ENCODE measurements at places on chromosomes 1 and 21.

DNA sequence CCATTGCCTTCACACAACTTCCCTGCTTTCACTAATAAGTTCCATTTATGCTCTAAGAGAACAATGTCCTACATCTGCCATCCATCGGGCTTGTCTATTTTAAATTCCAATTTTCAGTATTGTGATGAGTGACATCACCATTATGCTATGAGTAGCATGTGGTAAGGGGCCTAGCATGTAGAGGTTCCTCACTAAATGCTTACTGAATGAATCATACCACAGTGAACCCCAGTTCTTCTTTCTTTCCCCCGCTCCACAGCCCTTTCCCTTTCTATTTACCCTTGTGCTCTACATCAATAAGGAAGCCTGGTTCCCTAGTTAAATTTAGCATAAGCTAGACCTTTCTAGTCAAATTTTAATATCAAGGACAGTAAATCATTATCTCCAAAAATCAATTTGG lies 195.0 kb upstream of the RGS18 start:
- no peak for DNase-seq

DNA sequence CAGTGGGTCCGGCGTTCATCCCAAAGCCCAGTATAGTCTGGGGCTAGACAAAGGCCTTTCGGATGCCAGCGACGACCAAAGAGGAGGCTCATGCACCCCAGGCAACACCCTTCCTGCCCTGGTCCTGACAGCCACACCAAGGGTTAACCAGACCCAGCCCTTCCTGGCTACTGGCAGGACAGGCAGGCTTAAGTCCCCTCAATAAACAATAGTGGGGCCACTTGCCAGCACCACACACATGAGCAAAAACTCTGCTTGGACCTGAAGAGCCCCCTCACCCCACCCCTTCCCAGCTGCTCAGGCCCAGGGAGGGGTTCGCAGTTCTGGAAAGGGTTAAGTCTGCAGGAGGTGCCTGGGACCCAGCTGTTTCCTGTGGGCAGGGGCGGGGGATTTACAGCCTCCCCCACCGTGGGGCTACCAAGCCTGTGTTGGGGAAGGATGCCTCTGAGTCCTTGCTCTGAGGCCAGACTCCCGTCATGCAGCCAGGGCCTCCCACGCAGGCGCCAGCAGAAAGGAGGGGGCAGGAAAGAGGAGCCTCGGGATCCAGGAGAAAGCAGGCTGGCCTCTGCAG lies 18.2 kb downstream of the PHLDA3 start:
- DNase-seq = no peak

GRCh38 chr1:37714689-37715088 lies 22.4 kb downstream of the CDCA8 start:
- no peak for DNase-seq

GRCh38 chr1:196651637-196652215 lies at the start of gene CFH:
CFH (plus strand) TSS chr1:196652043; CDS start chr1:196652118, 75 bp downstream.
- no peak for DNase-seq

GRCh38 chr1:61754545-61754944 lies 12.3 kb downstream of the PATJ start:
- DNase-seq = no peak

GRCh38 chr21:16709866-16710550 lies 802.8 kb upstream of the CXADR start:
- DNase-seq = no peak

GRCh38 chr1:14366091-14367018 lies 232.1 kb upstream of the KAZN start:
- no peak for DNase-seq

DNA sequence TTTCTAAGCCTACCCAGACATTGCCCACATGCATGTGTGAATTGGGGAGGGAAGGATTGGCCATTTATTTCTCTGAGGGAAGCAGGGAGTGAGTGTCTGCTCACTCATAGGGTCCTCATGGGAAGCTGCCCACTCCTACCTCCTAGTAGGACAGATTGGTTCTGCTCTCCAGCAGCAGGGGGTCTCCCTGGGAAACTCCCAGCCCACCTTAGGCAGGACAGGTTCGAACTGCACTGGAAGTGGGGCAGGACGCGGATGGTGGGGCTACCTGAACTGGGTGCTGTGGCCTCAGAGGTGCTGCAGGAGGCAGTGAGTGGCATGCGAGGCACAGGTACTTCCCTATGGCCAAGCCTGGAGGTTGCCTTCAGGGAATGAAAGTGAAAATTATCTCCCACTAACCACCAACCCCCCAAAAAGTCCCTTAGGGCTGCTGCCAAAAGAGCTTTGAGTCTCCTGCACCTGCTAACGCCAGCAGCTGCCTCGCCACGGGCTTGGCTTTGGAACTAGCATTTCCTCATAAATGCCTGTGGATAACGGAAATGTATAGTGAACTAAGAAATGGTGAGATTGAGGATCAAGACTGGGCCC lies 157.0 kb upstream of the COA6 start:
- DNase-seq = no peak

DNA sequence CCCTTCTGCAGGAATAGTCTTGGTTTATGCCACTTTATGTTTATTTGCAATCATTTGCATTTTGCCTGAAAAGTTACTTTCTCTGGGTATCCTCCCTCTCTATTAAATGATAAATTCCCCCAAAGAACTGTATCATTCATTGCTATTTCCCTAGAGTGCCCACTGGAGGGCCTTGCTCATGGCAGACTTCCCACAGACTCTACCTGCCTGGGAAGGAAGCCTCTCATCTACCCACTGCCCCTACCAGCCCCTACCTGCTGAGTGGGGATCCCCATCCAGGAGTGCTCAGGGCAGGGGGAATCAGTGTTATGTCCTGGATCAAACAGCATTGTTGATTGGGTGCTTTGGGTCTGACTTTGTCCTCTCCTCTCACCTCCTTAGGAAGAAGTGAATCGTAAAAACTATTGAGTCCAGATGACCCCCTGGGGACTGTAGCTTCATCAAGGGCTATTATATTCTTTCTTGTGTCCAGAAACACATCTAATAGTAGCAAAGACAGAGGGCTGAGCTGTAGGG lies 6.8 kb upstream of the LRRN2 start:
- no peak for DNase-seq

- DNase-seq = no peak
Measured at GRCh38 chr1:112714313-112715263, 544 bp downstream of the PPM1J start.

- no peak for DNase-seq
Measured at GRCh38 chr1:53166912-53167311, 24.5 kb upstream of the SLC1A7 start.

GRCh38 chr1:203207751-203208150 lies 21.2 kb upstream of the CHI3L1 start:
- DNase-seq = no peak

- no peak for DNase-seq
Measured at GRCh38 chr1:107935396-107936064, 29.4 kb downstream of the VAV3 start.

DNA sequence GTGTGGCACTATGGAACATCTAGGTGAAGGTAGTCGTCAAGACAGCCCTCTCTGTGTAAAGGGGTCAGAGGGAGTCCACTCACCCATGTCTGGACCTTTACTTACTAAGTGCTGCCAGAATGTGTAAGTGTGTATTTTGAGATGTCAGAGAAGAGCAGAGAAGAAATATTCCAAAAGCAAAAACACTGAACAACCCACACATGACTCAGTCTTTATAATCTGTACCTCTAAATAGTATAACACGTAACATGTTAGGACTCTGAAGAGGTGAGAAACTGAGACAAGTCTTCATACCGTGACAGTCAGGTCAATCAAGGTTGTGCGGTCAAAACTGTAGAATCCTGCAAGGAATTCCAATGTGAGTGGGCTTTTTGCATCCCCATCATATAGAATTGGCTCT lies 555.2 kb downstream of the LMO4 start:
- no peak for DNase-seq

- no peak for DNase-seq
Measured at GRCh38 chr1:47519971-47520370, 82.1 kb downstream of the FOXD2 start.

DNA sequence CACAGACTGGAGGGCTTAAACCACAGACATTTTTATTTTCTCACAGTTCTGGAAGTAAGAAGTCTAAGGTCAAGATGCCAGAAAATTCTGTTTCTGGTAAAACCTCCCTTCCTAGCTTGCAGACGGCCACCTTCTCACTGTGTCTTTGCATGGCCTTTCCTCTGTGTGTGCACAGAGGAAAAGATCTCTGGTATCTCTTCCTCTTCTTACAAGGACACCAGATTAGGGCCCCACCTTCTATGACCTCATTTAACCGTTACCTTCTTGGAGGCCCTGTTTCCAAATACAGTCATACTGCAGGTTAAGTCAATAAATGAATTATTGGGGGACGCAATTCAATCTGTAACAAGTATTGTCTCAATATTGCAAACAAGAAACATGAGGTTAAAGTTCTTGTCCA lies 63.0 kb upstream of the PRDX6 start:
- no peak for DNase-seq

- DNase-seq = no peak
Measured at GRCh38 chr1:209911746-209912145, 26.3 kb upstream of the SYT14 start.

GRCh38 chr1:43135857-43136781 lies 36.0 kb downstream of the EBNA1BP2 start:
- DNase-seq = no peak

- peak; percentile 42 for DNase-seq
Measured at GRCh38 chr1:230167419-230167852, 100.4 kb downstream of the GALNT2 start.

- DNase-seq = peak; percentile 40
Measured at GRCh38 chr1:163561580-163562295, 240.0 kb downstream of the NUF2 start.

DNA sequence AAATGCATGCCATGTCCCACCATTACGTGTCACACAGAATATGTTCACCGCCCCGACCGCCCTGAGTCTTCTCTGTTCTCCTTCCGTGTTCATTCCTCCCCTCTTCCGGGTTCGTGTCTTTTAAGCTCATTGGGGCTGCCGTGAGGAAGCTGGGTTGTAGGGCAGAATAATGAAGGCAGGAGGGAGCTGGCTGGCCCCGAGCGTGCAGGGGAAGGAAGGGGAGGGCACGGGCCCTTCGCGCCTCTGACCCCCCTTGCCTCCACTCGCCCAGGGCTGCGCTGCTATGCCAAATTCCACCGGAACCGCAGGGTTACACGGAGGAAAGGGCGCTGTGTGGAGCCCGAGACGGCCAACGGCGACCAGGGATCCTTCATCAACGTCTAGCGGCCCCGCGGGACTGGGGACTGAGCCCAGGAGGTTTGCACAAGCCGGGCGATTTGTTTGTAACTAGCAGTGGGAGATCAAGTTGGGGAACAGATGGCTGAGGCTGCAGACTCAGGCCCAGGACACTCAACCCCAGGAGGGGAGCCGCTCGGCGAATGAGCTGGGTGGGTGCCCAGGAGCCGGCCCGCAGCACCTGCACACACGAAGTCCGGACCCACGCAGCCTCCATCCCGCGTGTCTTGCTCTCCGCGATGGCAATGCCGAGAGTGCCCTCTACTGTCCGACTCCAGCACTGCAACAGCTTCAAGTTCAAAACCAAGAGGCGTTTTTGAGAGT lies 16.5 kb upstream of the AGTRAP start:
- peak; percentile 40 for DNase-seq

DNA sequence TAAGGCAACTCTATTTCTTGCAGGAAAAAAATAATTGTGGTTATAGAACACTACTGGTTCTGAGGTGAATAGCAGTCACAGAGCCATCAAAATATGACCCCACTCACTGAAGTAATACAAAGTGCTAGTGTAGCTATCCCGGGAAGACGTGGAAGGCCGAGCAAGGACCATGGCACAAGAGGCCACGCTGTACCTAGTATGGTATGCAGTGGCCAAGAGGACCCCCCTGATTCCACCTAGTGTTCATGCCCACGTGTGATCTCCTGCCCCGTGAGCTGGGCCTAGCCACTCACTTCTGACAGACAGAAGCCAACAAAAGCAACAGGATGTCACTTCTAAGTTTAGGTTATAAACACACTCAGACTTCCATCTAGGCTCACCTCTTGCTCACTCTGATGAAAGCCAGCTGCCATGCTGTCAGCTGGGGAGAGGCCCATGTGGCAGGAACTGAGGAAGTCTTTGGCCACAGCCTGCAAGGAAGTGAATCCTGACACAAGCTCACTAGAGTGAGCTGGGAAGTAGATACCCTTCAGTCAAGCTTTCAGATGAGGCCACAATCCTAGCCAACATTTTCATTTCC lies 21.7 kb upstream of the LSS start:
- DNase-seq = no peak

DNA sequence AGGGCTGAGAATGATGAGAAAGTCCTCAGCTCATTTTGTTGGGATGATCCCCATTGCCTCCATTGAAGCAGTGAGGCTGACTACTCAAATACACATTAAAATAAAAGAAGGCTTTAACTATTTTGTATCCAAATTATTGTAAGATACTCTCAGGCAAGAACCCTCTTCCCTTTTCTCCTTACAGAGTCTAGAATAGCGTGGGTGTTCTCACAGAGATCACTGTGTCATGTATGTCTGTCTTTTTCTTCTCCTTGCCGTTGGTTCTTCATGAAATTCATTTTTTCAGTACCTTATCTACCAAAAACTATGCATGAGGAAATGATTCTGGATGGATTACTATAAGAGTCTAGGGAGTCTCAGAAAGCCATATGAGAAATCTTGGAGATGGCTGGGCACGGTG lies 30.1 kb downstream of the SORT1 start:
- DNase-seq = no peak

GRCh38 chr1:101945884-101946283 lies 50.8 kb downstream of the OLFM3 start:
- no peak for DNase-seq

- no peak for DNase-seq
Measured at GRCh38 chr1:73659136-73659535, 538.8 kb downstream of the LRRIQ3 start.

GRCh38 chr1:93338387-93339146 lies 7.1 kb upstream of the DR1 start:
- no peak for DNase-seq

- no peak for DNase-seq
Measured at GRCh38 chr1:6585841-6586240, 6.0 kb downstream of the ZBTB48 start.

- DNase-seq = no peak
Measured at GRCh38 chr1:2927393-2928360, 93.6 kb upstream of the ACTRT2 start.

- DNase-seq = no peak
Measured at GRCh38 chr1:203778146-203778545, 13.2 kb downstream of the LAX1 start.

DNA sequence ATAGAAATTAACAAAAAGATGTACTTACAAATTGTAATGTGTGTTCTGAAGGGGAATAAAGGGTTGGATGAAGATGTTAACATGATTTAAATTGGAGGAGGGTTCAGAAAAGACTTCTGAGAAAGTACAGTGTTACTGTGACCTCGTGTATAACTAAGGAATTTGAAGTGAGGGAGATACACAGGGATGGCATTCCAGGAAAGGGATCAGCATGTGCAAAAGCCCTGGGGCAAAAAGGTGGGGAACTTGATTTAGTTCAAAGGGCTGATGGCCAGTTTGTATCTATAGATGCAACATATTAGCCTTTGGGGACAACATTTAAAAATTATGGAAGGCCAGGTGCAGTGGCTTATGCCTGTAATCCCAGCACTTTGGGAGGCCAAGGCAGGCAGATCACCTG lies 33.3 kb upstream of the DEGS1 start:
- no peak for DNase-seq

- DNase-seq = no peak
Measured at GRCh38 chr1:171286032-171286705, 27.8 kb upstream of the FMO4 start.

All from NCI-H1092 (cell line).